ENCODE measurements at places on chromosomes 3 and 15. TPM values are rescaled to one million over a fixed set of nuclear protein-coding genes. Genes with fewer than 3 reads are reported as not detected.

GRCh38 chr15:57657619-57658018 lies 48.9 kb upstream of the POLR2M start:
- no peaks in the 10 kb centered on the region for H3K4me1 ChIP-seq
- no peaks in the 10 kb centered on the region for H3K36me3 ChIP-seq
- DNase-seq = no peak
- no peak overlapping the region for H3K4me3 ChIP-seq
- H3K27me3 ChIP-seq = no peaks in the 10 kb centered on the region

GRCh38 chr15:57950381-57950946 lies 115.0 kb downstream of the ALDH1A2 start:
- DNase-seq = no peak
- no peak overlapping the region for H3K27ac ChIP-seq
- no peaks in the 10 kb centered on the region for H3K4me1 ChIP-seq
- H3K36me3 ChIP-seq = no peaks in the 10 kb centered on the region
- no peak overlapping the region for H3K4me3 ChIP-seq

DNA sequence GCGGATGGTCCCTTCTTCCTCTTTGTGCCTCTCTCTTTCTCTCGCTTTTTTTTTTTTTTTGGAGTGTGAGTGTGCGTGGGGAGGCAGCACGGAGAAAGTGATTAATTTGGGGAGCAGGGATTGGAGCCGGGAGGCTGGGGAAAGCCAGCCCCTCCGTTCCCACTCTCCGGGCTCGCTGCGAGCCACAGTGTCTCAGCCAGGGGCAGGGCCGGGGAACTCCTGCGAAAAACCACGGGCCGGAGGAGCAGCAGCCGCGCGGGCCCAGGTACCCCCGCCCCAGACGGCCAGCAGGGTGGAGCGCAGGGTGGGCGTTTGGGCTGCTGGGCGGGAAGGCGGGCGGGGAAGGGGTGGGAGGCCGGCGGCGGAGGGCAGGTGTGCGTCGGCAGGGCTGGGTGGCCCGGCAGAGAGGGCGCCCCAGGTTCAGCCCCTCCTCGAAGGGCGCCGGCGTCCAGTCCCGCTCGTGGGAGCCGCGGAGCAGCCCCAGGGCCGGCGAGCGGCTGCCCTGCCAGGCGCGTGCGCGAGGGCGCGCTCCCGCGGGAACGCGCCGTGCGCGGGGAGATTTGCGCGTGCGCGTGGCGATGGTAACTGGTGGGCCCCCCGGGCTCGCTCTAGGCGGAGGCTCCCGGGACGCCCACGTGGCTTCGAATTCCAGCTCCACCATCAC lies 1.4 kb downstream of the CHL1 start:
- H3K36me3 ChIP-seq = no peaks in the 10 kb centered on the region
- H3K27me3 ChIP-seq = no peaks in the 10 kb centered on the region
- no peaks in the 10 kb centered on the region for H3K4me1 ChIP-seq
- no peak for DNase-seq
- H3K27ac ChIP-seq = no peak overlapping the region

GRCh38 chr15:68786753-68787152 lies 33.9 kb downstream of the ANP32A start:
- H3K27me3 ChIP-seq = no peaks in the 10 kb centered on the region
- H3K4me3 ChIP-seq = no peak overlapping the region
- peaks cover 40% of the 10 kb centered on the region for H3K36me3 ChIP-seq
- H3K27ac ChIP-seq = no peak overlapping the region
- DNase-seq = no peak

GRCh38 chr3:143820466-143821221 lies 27.6 kb downstream of the SLC9A9 start:
- H3K36me3 ChIP-seq = no peaks in the 10 kb centered on the region
- no peak overlapping the region for H3K4me3 ChIP-seq

GRCh38 chr15:100234158-100235029 lies 107.4 kb downstream of the ADAMTS17 start:
- no peak overlapping the region for H3K4me3 ChIP-seq
- H3K27ac ChIP-seq = no peak overlapping the region
- no peaks in the 10 kb centered on the region for H3K36me3 ChIP-seq
- no peak for DNase-seq

The TOMM70 gene
- 34.2 TPM for polyA plus RNA-seq

The CFAP161 gene
- polyA plus RNA-seq = not detected

The SLC22A14 gene
- not detected for polyA plus RNA-seq

The BFSP2 gene
- 15.9 TPM for polyA plus RNA-seq

The MYRIP gene
- not detected for polyA plus RNA-seq

The CHRNA3 gene
- polyA plus RNA-seq = 0.19 TPM
